ENCODE measurements at places on chromosomes 12 and 14.

- no peak for DNase-seq
These were observed 33.7 kb downstream of the TCTN1 start for GRCh38 chr12:110647631-110648040.

- DNase-seq: no peak
These were observed 24.1 kb upstream of the ATP2A2 start for GRCh38 chr12:110256780-110257431.

DNA sequence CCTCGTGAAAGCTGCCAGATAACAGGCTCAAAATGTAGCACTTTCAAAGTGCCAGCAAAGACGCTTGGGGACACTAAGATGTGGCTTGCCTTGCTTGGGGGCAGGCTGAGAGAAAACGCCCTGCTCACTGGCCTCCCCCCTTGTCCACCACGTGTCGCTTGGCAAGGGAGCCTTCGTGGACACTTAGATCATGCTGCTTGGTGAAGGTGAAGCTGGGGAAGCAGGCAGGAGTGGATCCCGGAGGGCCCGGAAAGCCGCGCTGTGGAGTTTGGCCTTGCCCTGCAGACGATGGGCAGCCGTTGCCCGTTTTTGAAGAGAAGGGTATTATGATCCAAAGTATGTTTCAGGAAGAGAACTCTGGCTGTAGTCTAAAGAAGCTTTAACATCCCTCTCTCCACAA, 53.4 kb upstream of the BDKRB2 start:
- no peak for DNase-seq

- peak; percentile 41 for DNase-seq
These were observed at the start of gene CD4 for GRCh38 chr12:6788972-6789924. TSS of gene CD4 (plus strand) at chr12:6789528. CDS start at chr12:6800139, 10,611 bp downstream.

DNA sequence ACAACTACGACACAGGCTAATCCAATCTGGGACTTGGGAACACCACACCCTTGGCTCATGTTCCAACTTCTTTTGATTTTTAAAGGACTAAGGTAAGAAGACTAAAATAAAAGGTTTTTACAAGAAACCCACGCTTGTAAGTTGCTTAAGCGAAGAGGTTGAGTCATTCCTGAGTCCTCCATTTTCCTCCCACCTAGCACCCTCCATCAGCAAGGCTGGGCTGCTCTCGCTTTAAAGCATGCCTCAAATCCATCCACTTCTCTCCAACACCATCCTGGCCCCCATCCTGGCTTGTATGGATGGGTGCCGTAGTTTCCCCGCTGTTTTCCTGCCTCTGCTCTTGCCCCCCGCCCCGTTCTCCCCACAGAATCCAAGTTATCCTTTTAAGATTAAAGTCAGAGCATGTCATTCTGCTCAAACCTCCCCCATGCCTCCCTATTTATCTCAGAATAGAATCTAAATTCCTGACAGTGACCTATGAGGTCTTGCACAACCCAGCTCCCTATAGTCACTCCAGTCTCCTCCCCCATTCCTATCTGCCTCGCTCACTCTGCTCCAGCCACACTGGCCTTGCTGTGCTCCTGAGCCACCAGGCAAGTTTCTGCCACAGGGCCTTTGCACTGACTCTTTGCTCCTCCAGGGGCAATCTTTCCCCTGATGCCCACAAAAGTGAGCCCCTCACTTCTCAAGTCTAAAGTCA, 34.5 kb downstream of the SCARB1 start:
- no peak for DNase-seq

All from T-helper 17 cell (primary cell).